Stomach (tissue), 19 donors: ENCODE measurements at places on chromosomes 5 and 9.
A peak's percentile ranks its signal among the peaks of the same experiment; 100 is the strongest.

GRCh38 chr9:110932863-110933262, 105.4 kb downstream of the LPAR1 start:
- no peak for DNase-seq

GRCh38 chr9:93576258-93577077, at the start of gene PHF2:
Gene PHF2, plus strand, starts transcription at chr9:93576584. Its CDS starts 190 bp downstream, at chr9:93576774.
- DNase-seq = peak; percentile 73

- DNase-seq = no peak
Measured at GRCh38 chr5:153496835-153497234, 6.4 kb downstream of the GRIA1 start.

- DNase-seq = no peak
Measured at GRCh38 chr5:2591777-2592453, 159.6 kb downstream of the IRX2 start.
